ENCODE measurements at places on chromosomes 12 and 14.

DNA sequence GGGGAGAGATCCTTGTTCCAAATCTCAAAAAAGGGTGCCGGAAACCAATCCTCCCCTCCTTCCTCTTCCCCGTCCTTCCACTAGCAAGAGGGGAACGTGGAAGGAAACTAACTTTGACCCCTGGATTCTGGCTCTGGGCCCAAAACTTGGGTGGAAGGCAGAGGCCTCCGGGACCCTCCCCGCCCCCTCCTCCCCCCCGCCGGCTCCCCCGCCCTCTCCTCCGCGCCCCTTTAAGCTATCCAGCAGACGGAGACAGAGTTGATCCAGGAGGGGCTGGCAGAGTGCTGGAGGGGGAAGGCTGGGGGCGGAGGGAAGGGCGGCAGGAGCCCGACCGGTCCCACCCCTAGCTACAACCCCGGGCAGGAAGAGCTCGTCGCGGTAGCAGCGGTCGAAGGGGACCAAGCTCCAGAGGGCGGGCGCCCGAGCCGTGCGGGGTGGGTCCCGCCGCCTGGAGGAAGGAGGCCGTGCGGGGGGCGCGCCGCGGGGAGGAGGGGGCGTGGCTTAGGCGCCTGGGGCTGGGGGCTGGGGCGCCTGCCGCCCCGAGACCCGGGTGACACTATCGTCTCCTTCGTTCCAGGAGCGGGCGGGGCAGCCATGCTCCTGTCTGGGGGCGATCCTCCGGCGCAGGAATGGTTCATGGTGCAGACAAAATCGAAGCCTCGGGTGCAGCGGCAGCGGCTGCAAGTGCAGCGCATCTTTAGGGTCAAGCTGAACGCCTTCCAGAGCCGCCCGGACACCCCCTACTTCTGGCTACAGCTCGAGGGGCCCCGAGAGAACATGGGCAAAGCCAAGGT lies at the start of gene NYNRIN:
NYNRIN (plus strand) TSS at position 351 of the 794 bp plus-strand sequence; CDS start at position 595, 244 bp downstream.
- no peak for DNase-seq

- peak; percentile 85 for DNase-seq
These were observed 198.7 kb upstream of the DCN start for GRCh38 chr12:91381309-91381804.

GRCh38 chr12:19088606-19089005 lies 40.9 kb upstream of the PLEKHA5 start:
- DNase-seq: no peak

DNA sequence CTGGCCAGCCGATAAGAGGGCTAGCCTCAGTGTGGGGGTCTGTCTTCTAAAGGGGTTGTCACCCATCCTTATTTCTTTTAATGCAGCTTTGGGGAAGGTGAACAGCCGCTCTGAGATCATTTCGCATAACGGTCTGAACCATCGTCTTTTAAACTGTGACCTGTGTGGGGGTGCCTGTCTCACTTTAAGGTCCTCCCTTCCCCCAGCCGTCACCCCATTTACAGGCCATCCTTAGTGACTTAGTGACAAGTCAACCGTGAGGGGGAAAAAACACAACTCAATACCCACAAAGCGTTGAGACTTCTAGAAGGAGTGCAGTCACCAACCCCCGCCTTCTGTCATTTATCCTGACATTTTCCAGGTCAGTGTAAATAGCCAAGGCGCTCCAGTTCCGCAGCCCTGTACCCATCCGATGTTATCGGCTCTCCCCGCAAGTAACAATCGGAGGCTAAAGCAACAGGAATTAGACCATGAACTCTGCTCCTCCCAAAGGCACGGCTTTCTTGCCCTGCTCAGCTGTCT lies 505 bp upstream of the DENND5B start:
- DNase-seq: no peak

GRCh38 chr12:72246370-72246769 lies 25.8 kb upstream of the TRHDE start:
- DNase-seq: no peak

All from NCI-H1048 (cell line).